Endothelial cell (in vitro differentiated cells): ENCODE measurements at places on chromosomes 3 and 15.

GRCh38 chr3:48232232-48232631, 8.7 kb upstream of the ZNF589 start:
- DNase-seq = no peak

GRCh38 chr3:102183623-102184022, 251.2 kb upstream of the ZPLD1 start:
- DNase-seq = no peak

DNA sequence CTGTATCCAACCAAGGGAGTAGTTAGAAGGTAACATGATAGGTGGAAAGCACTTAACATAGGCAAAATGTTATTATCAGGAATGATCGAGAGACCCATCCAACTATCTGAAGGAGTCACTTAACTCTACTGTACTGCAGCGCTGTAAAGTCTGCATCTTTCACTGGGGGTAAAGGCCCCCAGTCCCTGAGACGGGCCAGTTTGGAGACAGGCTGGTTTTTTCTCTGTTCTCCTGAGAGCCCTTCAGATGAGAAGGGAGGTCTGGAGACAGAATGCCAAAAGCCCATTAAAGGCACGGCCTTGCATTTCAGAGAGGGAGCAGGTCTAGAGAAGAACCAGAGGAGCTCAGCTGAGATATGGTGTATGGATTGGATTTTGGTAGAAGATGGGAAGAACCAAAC, 71.3 kb upstream of the CGNL1 start:
- no peak for DNase-seq

- no peak for DNase-seq
Measured at GRCh38 chr3:65824166-65824565, 214.6 kb downstream of the MAGI1 start.

DNA sequence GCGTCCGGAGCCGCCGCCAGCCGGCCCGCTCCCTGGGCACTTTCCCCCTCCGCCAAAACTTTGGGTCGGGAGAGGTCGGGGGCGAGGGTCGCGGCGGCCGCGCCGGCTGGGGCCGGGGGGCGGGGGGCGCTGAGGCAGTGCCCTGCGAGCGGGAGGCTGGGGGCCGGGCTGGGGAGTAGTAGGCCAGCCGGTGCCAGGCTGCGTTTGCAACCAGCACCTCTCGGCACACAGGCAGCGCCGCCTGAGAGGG, 452 bp downstream of the BBX start:
- no peak for DNase-seq

GRCh38 chr15:74627766-74628165, 12.1 kb downstream of the CLK3 start:
- no peak for DNase-seq

- DNase-seq = no peak
Measured at GRCh38 chr3:33941804-33942203, 143.4 kb downstream of the PDCD6IP start.

DNA sequence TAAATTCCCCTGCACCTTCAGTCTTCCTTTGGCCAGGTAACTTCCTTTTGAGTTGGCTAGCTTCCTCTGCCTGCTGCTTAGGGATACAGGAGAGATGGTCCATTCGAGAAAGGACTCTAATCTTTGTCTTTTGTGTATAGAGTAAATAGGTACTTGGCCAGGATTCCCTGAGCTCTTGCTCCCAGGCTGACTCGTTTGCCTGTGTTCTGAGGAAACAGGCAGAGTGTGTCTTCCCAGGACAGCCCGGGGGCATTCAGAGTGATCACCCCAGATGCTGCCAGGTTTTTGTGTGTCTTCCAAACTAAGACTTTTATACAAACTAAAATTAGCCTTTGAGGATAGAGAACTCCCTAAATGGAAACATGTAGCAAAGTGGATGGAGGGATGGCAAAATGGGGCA, 39.5 kb downstream of the TMEM108 start:
- DNase-seq = no peak

DNA sequence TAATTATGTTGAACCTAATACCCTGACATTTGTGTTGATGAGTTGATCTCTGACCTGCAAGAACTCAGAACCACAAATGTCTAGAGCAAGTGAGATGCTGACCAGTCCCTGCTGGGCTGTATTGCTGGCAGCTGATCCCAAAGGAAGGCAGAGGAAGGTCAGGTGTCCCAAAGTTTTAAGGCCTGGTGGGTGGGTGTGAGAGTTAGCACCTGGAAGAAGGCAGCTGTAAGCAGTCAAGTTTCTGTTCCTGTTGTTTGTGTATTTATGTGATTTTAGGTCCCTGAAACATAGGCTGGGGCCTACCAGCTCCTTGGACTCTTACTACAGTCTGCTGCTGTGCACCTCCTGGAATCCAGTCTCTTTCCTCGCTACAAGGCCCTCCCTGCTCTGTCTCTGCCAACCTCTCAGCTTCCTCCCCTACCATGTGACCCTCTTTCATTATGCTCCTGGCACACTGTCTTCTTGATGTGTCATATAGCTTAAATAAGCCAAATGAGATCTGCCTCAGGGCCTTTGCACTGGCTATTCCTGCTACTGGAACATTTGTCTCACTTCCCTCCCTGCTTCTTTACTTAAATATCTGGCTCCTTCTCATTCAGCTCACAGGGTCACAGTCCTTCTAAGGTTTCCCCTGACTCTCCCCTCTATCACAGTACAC, 31.0 kb upstream of the ATOSA start:
- no peak for DNase-seq

DNA sequence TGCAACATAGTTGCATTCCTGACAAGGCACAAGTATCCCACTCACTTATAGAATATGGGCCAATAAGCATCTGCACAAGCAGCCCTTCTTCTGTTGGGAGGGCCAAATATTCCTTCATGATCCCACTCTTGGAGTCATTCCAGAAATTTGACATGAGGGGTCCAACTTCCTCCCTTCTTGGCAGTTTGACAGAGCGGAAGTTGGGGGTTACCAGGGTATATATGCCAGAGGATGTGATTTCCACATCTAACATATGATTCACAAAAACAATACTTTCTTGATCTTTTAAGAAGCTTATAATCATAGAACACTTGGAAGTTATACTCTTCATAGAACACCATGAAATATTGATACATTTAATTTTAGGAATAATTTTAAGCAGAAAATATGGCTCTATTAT, 100.9 kb upstream of the CRBN start:
- no peak for DNase-seq

DNA sequence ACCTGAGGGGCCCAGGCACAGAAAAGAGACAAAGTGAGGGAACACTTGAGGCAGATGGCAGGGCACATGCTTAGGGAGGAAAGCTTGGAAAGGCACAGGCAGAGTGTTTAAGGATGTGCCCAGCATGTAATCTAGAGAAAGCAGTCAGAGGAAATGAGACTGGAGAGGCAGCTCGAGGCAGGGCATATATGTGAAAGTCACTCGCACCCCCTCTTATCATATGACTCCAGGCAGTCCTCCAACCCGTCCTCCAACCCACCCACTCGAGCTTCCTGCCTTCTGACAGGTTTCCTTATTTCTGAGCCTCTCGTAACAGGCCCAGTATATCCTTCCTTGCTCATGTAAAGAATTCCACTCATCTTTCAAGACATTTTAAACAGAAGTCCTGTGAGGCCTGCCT, 294.0 kb downstream of the SOX2 start:
- DNase-seq = peak; percentile 6

GRCh38 chr15:36108541-36108940, 470.9 kb upstream of the CDIN1 start:
- DNase-seq = no peak

GRCh38 chr15:101024073-101024695, 105.0 kb downstream of the LRRK1 start:
- DNase-seq = no peak

DNA sequence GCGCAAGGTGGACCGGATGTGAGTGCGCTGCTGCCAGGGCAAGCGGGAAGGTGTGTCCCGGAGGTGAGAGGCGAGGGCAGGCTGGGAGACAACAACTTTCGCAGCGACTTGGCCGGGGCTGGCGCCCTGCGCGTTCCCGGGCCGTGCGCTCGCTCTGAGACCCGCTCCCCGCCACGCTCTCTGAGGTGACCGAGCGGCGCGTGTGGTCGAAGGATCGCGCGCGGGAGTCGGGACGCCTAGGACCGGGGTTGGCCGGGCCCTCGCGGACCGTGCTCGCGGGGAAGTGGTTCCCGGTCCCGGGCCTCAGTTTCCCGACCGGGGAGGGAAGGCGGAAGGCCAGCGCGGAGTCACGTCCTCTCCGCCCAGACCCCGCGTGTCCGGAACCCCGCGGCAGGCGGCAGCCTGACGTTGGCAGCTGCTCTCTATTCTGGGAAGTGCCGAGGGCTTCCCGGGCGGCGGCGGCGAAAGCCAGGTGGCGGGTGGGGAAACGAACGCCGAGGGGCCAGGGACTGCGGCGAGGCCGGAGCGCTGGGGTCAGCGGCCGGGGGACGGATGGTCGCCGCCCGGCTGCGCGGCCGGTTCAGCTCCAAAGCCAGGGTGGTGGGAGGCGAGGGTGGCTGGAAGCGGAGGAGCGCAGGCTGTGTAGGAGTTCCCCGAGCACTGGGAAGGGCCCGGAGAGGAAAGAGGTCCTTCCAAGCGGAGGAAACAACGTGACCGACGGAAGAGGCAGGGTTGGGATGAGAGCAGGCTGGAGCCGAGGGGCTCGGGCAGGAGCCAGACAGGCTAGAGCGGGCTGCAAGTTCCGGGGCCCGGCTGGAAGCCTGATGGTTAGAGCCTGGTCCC, 1.0 kb upstream of the IGF2BP2 start:
- DNase-seq = peak; percentile 58

GRCh38 chr3:144073698-144074097, 102.1 kb downstream of the DIPK2A start:
- no peak for DNase-seq

- no peak for DNase-seq
Measured at GRCh38 chr3:192883512-192883911, 34.1 kb downstream of the MB21D2 start.

- DNase-seq = no peak
Measured at GRCh38 chr3:50189989-50190388, 1.4 kb upstream of the GNAT1 start.

DNA sequence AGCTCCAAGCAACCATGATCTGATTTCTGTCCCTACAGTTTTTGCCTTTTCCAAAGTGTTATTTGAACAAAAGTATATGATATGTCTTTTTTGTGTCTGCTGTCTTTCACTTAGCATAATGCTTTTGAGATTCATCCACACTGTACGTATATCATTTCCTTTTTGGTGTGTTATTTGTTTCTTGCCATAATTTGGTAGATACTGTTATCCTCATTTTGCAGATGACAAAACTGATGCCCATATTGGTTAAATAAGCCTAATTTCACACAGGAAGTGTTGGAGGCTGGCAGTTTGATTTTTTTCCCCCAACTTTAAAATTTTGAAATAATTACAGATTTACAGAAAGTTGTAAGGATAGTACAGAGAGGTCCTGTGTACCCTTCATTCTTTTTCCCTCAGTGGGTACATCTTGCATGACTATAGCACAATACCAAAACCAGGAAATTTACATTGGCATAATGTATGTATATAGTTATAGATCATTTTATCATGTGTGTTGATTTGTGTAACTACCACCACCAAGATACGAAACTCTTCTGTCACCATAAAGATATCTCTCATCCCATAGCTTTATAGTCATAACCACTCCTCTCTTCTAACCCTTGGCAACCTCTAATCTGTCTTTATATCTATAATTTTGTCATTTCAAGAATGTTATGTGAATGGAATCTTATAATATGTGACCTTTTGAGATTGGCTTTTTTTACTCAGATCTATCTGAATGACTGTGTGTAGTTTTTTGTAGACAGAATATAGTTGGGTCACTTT, 55.6 kb downstream of the RASA2 start:
- no peak for DNase-seq

GRCh38 chr3:104939196-104939595, 427.5 kb upstream of the ALCAM start:
- no peak for DNase-seq

DNA sequence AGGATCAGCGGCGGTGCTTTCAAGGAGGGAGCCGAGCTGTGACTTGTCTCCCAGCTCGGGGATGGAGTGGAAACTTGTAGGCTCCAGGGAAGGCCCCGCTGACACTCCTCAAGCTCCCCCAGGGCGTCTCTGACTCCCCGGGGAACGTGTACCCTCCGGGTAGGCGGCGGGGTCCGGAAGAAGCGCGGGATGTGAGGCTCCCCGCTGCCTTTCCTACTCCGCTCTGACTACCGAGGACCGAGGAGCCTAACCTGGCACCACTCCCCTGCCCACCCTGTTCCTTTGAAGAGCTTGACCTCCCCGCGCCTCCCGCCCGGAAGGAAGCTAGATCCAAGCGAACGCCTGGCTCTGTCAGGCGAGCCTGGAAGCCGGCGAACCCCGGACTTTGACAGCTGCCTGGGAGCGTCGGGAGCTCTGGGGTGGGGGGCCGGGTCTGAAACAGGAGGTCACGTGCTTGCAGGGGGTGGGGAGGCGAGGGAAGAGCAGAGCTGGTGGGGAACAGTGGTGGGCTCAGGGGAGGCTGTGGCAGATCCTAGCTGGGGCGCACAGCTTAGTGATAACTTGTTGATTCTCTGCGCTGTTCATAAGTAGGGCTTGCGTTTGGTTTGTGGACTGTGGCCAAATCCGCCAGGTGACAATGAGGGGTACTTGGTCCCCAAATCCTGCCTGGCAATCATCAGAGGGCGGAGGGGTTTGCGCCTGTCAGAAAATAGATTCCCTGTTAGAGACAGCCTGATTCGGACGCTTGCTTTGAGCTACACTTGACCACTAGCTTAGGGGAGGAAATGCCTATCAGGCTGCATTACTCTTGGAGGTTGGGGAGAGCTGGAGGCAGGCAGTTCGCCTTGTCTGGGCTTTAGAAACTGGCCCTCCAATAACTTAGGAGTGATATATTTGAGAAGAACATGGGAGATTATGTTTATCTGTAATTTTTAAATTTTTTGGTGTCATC, 1.2 kb downstream of the CLSTN2 start:
- DNase-seq = peak; percentile 41

DNA sequence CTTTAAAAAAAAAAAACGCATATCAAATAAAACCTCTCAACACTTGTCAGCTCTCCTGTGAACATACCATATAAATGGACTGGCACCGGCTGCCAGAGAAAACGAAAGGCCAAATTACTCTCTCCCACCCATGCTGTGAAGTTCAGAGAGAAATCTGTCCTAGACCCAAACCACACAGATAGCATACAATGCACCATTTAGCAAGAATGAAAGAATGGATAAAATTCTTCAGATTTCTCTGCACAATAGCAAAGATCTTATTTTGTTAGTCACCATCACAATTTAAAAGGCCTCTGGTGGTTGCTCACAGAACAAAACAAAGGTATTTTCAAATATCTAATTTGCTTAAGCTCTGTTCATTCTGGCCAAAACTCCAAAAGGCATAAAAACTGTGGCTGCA, 93.9 kb upstream of the BHLHE40 start:
- no peak for DNase-seq

DNA sequence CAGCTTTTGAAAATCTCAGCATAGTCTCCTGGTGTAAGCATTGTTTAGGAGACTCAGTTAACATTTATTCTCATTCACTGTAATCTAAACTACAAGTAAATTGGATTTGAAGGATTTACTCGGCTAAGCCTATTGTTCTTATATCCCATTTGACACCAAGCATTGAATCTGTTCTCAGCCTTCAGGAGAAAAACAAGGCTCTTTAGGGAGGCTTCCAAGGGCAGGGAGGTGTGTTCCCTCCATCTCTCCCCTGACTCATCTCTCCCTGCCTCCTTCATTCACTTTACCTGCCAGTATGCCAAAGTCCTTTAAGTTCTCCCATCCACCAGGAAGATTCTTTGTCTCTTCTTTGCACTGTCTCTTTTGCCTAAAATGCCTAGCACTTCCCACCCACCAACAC, 347.8 kb downstream of the MFSD1 start:
- no peak for DNase-seq
